Activated gamma-delta T cell treated with anti-CD3 and anti-CD28 coated beads, Interleukin-2, amount 50 U/mL, for 16 hours (primary cell): ENCODE measurements at places on chromosomes 6 and 20.

GRCh38 chr6:3612341-3613041 lies 139.0 kb downstream of the PXDC1 start:
- DNase-seq, result no peak

GRCh38 chr20:47765691-47766594 lies 19.3 kb downstream of the SULF2 start:
- no peak for DNase-seq

DNA sequence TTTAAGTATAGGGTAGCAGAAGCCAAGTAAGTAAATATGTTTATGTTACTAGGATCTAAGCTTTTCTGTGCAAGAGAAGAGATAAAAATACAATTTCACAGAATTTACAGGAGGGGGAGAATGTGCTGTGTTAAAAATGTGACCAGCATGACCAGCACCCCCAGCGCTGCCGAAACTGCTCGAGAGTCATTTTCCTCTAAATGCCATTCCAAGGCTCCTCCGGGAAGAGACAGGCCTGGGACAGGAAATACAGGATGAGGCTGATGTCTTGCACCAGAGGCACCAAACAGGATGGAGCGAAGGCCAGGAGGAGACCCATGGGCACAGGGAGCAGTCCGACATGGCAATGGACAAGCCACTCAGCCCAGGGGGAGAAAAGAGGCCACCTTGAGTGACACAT lies 21.1 kb downstream of the TAF4 start:
- DNase-seq, result no peak

DNA sequence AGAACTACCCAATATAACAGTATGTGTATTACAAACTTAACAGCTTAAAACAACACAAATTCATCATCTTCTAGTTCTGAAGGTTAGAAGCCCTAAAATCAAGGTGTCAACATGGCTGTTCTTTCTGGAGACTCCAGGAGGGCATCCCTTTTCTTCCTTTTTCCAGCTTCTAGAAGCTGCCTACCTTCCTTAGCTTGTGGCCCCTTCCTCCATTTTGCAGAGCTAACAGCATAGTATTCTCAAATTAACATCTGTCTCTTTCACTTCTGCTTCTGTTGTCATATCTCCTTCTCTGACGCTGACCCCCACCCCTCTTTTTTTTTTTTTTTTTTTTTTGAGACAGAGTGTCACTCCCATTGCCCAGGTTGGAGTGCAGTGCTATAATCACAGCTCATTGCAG lies 52.8 kb upstream of the AKIRIN2 start:
- DNase-seq, result no peak

- no peak for DNase-seq
Measured at GRCh38 chr6:161922631-161923119, 648.8 kb upstream of the AGPAT4 start.

DNA sequence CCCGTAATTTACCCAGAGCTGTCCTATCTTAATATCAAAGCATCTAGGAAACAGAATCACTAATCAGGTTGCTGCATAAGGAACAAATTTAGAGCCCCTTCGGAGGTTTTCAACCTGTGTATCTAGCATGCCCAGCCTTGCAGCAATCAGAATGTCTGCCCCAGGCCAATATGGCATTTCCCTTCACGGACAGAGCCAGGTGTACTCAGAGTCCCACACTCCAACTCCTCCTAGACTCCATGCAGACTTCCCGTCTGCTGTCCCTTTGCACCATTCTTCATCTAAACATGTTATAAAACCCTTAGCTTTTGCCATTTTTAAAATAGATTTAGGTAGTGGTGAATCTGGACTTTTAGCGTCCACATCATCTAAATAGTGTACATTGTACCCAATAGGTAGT lies 61.0 kb downstream of the ZHX3 start:
- no peak for DNase-seq

GRCh38 chr6:57294862-57295445 lies 22.5 kb upstream of the PRIM2 start:
- DNase-seq, result no peak

GRCh38 chr6:80605165-80605989 lies 498.9 kb downstream of the BCKDHB start:
- DNase-seq, result no peak

DNA sequence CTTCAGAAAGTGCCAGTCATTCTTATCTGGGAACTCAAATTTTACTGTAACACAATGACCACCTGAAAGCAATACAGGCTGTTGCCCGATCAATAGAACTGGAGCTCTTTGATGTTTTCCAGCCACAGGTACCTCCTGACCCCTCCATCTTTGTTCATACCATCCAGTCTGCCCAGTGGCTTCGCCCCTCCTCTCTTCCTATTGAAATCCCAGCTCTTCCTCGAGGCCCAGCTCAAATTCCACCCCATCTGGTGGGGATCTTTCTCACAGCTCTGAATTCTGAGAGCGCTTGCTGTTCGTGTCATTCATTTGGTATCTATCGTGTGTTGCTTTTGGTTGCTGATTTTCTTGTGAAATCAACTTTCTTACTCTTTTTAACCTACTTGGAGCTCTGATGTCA lies 87.9 kb upstream of the CNKSR3 start:
- DNase-seq, result no peak

DNA sequence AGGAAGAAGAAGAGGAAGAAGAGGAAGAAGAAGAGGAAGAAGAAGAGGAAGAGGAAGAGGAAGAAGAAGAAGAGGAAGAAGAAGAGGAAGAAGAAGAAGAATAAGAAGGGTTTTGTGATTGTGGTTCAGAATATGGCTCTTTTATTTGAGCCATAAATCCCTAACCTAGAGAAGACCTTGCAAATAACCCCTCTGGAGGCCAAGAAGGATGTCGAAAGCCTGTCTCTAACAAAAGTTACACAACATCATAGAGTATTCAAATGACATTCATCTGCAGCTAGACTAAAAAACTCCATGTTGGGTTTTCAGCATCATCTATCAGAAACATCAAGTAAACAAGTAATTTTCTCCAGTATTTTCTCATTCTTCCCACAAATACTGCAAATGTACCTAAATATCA lies 100.9 kb downstream of the RNASET2 start:
- DNase-seq, result no peak

GRCh38 chr6:34574647-34575293 lies 18.6 kb upstream of the SPDEF start:
- no peak for DNase-seq

GRCh38 chr20:64036346-64037198 lies 590 bp downstream of the C20orf204 start:
- no peak for DNase-seq

DNA sequence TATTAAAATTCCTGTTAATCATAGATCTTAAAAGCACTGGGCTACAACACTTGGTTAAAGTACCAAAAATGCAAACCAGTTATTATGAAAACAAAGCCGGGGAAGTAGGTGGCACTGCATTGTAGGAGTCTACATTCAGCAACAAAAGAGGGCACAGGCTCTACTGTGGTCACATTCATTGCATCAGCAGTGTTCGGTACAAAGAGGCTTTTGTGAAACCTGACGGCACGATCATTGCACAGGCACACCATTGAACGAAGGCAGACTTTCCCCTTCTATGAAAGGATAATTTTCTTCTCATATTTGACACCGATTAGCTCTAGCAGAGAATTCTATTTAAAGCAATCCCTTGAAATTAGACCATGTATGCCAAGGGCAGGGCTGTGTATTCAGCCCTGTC lies 44.6 kb upstream of the AGPAT4 start:
- DNase-seq, result no peak

DNA sequence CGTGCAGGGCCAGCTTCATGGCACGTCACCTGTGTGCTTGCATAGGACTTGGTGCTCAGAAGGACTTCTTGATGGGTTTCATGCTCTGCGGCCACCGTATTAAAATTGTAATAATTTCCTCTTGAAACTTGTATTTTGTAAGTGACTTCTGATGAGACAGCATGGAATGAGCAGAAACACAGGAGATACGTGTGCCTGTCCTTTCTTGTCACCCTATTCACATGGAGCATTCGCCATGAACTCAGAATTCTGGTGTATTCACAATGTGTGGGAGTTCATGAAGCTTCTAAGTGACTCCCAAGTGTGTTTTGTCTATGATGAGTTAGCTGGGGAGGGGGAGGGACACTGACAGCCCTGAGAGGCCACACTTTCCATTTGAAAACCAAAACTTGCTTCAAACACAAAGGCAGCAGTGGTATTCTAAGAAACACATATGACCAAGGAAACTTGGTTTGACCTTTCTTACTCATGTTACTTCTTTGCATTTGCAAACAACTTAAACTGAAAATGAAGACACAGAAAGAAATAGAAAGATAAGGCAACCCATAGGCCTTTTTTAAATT lies 92.1 kb upstream of the NEDD9 start:
- DNase-seq, result peak; percentile 37

GRCh38 chr20:54219751-54220426 lies 12.0 kb downstream of the PFDN4 start:
- DNase-seq, result no peak

GRCh38 chr20:37243937-37244571 lies 17.6 kb downstream of the GHRH start:
- no peak for DNase-seq

DNA sequence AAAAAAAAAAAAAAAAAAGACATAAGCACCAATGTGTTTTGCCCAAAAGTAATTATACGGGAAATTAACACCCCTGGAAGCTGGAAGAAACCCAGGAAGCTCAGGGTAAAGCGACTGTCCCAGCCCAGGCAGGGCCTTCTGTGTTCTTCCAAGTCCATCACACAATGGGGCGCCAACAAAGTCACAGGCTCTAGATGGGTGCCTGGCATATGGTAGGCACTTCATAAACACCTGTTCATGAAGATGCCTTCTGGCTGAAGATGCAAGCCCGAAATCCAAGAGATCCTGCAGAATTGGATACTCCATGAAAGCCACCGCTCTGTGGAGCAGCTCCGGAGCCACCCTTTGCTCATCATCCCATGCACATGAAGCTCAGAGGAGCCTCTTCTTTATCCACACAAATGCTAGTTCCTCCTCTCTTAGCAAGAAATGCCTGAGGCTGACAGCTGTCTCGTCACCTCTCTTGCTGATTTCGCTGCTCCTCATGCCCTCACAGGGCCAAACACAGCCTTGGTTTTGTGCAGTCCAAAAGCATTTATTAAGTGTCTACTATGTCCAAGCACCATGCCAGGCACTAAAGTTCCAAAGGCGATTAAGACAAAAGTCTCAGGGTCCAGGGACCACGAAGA lies 76.6 kb downstream of the TRERF1 start:
- no peak for DNase-seq

DNA sequence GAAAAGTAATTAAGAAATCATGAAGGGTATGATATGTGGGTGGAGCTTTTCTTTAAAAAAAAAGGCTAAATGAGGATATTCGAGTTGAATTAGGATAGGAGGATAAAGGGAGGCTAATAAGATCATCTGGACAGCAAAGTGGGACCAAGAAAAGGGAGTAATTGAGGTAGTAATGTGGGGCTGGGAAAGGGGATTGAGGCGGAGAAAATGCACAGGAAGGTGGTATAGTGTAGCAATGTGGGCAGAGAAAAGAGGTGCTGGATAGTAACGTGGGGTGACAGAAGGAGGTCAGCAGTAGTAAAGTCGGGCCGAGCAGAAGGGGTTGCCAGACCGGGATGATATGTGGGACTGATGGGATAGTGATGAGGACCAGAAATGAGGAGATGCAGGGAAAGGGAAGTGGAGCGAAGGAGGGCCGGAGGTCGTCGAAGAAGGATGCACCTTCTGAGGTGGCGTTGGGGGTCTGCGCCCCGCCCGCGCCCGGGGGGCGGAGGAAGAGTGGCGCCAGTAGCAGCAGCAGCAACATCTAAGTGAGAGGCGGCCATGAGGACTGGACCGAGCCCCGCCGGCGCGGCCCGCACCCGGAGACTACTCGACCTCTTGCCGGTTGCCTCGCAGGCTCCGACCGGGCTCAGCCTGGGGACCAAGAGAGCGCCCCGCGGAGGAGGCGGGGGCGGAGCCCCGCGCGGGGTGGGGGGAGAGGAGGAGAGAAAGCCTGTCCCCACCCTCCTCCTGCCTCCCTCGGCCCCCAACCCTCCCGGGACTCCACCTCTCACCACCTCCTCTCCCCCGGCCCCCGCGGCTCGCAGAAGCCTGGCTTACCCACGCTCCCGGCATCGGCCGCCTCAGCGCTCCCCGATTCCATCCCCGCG lies 887 bp downstream of the GABBR1 start:
- peak; percentile 27 for DNase-seq

GRCh38 chr20:23049201-23050075 lies at the start of gene THBD:
Gene THBD, minus strand, starts transcription at chr20:23049672. Its CDS starts 168 bp downstream, at chr20:23049504.
- DNase-seq, result no peak

GRCh38 chr6:126372626-126373025 lies 32.7 kb downstream of the CENPW start:
- no peak for DNase-seq

GRCh38 chr6:82963191-82963925 lies 102.3 kb downstream of the UBE3D start:
- no peak for DNase-seq

DNA sequence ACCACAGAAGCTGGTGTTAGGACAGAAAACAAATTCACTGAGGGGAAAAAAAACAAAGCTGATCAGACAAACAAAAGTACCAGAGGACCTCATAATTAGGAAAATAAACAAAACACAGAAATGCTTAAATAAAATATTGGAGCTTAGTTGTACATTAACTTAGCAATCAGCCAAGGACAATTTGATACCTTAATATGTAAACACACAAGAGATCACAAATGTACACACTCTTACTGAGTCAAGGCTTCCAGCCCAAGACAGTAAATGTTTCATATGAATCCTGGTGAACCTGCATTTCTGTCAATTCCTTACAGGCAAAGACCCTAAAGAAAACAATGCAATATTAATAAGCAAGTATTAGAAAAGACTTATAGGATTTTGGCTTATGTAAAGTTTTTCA lies 62.0 kb upstream of the SPTLC3 start:
- no peak for DNase-seq

GRCh38 chr6:52373151-52373690 lies 11.3 kb downstream of the PAQR8 start:
- no peak for DNase-seq

DNA sequence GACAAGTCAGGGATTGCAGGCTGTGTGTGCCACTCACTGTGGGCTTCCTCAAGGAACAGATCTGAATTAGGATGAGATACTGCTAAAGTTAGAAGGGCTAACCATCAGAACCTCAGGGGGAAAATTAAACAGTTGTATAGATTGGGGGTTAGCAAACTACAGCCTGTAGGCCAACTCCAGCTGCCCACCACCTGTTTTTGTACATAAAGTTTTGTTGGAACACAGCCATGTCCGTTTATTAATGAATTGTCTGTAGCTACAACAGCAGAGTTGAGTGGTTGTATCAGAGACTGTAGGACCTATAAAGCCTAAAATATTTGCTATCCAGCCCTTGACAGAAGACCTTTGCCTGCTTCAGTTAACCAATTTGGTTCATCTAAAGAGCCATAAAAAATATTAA lies 127.2 kb upstream of the ECI2 start:
- no peak for DNase-seq
